ENCODE measurements at places on chromosomes 12 and 14.

DNA sequence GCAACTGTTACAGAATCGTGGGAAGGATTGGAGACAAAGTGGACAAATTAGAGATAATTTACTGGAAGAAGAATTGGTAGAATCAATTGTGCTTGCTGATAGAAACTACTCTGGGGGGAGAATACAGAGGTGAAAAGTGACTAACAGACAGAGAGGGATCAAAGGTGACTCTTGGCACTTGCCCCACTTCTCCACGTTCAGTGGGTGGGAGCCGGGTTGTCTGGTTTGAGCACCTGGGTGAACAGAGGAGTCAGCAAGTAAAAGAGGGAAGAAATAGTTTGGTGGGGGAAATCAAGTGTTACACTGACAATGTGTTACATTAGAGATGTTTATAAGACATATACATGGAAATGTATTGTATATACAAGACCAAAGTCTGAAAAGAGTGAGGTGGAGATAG lies 69.1 kb downstream of the PPP2R5E start:
- DNase-seq: no peak

DNA sequence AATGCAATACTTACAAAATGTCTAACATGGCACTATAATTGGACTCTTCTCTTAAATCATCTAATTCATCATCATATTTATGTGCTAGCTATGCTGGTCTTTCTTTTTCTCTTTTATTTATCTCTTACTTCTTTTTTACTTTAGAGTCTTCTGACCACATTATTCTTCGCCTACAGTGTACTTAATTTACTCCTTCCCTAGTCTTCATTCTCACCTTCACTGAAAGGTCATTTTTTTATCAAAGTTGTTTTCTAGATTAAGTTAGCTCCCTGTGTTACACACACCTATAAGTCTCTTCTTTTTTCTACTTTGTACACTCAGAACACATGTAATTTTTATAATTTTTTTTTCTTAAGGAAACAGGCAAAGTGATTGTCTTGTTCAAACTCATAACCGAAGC lies 1351.2 kb downstream of the FSCB start:
- DNase-seq: no peak

- DNase-seq: no peak
These were observed 169.8 kb downstream of the CAPZA3 start for GRCh38 chr12:18907728-18908127.

GRCh38 chr14:76490111-76490510 lies 114.2 kb downstream of the ESRRB start:
- DNase-seq: no peak

GRCh38 chr12:47739979-47740378 lies 14.7 kb upstream of the ENDOU start:
- no peak for DNase-seq

DNA sequence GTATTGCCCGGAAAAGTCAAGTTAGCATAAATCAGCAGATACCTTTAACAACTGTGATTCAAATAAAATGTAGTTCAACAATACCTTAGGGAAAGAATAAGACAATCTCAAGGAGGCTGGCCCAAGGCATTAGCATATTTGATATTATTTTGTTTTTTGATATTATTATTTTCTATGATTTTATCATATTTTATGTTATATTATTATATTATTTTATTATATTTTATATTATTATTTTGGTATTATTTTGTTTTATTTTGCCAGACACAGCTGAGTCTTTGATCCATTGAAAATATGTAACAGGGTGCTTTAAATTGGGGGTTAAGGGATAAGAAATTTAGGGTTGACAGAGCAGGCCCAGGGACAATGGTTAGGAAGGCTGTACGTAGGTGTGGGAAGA lies 607.9 kb upstream of the USP15 start:
- no peak for DNase-seq

GRCh38 chr14:54330876-54331275 lies 65.9 kb upstream of the CDKN3 start:
- no peak for DNase-seq

GRCh38 chr12:12266389-12266872 lies 413 bp downstream of the LRP6 start:
- no peak for DNase-seq

- DNase-seq: no peak
These were observed 98.1 kb upstream of the NCOR2 start for GRCh38 chr12:124665511-124665910.

DNA sequence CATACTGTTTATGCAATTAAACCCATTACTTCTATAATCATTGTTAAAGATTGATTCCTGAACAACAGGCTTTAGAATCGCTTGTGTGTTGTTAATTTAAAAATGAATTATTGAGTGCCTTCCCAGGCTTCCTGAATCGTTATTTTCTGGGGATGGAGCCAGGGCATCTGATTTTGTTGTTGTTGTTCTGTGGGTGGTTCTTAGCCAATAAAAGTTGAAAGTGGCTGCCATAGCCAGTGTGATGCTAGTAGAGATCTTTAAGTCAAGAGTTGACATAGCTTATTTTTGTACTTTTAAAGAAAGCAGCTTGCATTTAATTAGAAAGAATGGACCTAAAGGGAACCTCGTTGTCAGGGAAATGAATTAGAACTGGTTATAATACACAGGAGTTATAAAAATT lies 6.4 kb downstream of the GOLGA5 start:
- DNase-seq: no peak

DNA sequence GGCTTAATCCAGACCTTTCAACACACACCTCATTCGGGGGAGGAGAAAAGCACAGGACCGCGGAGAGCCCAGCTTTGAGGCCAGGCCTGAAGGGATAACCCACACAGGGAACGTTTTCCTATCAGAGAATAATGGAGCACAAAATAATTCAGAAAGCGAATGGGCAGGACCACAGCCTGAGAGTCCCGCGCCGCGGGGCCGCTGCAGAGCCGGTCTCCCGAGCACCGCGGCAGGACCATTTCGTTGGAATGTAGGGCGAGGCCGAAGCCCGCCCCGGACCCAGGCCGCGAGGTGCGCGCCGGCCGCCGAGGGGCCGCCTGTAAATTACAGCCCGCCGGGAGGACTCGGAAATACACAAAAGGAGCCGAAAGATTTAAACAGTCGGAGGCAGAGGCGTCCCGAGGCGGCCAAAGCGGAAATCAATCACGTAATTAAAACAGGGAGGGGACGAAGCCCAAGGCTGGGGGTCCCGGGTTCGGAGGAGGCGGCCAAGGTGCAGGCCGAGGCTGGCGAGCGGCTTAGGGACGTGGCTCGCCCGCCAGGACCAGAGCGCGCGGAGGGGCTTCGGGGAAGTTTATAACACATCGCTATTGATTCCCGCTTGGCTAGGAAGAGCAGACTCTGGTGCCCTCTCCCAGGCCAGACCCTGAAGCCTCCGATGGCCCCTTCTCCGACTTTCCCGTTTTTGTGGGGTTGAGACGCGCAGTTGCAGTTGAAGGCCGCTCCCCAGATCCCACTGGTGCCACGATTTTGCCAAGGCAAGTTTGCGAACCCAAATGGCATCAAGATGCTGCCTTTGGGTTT lies 6.3 kb upstream of the HOXC4 start:
- no peak for DNase-seq
